Smooth muscle cell of the umbilical artery (primary cell): ENCODE measurements at places on chromosomes 5 and 9. TPM values are rescaled to one million over a fixed set of nuclear protein-coding genes. Genes with fewer than 3 reads are reported as not detected.

Gene MRPL50
- total RNA-seq, result 10.1 and 13.5 TPM in 2 replicates

Gene HSPB3
- total RNA-seq, result 0.30 TPM in 1 of 2 replicates, not detected in the other

Gene CLTA
- 245 and 246 TPM in 2 replicates for total RNA-seq

Gene NDUFAF2
- 17.3 and 23.8 TPM in 2 replicates for total RNA-seq

Gene NUDT2
- total RNA-seq, result 14.3 and 39.2 TPM in 2 replicates
